Stimulated activated CD8-positive, alpha-beta memory T cell treated with anti-CD3 and anti-CD28 coated beads, Interleukin-15, amount 100 ng/mL, for 24 hours (primary cell): ENCODE measurements at places on chromosomes 3 and 15.

- DNase-seq = no peak
Observed at GRCh38 chr3:13282358-13282985, 137.7 kb downstream of the NUP210 start.

DNA sequence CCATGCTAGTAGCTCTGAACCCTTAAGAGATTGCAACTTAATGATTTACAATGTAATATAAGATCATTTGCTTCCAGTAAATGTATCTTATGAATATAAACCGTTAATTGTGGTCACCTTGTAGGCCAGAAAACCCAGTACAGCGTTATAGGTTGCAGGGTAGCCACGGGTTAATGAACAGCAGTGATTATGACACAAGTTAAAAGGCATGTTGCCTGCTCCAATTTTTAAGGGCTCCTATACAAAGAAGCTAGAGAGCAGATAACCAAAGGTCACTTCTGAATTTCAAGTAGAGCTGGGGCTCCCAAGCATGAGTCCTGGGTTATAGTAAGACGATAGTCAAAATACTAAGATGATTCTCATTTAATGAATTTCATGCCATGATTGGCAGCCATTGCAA is 13.5 kb downstream of the GUCA1C start:
- no peak for DNase-seq

DNA sequence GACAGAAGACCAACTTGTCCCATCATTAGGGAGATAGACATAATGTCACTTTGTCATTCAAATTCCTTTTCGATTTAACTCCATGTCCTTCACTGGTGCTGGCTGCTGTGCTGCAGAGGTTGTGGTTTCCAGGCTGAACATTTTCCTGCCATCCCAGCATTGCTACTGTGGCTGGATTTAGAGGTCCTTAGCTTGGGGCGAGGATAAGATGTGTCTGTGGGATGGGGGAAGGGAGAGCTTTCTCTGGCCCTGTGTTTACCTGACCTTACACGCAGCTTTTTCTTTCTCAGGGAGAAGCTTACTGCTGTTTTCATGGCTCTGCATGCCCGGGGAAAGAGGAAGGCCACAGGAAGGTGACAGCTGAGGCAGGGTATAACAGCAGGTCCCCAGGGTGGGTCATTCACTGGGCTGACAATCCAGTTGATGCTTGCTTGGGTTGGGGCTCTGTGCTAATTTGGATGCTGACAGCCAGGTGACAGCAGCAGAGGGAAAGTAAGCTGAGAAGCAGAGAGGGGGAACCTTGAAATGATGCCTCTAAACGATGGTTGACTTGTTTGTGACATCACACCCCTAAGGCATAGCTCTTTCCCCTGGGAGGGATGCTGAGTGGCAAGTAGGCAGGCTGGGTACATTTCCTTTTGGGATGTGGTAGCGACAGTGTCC is 326.9 kb upstream of the CTNNB1 start:
- DNase-seq = no peak

- DNase-seq = no peak
Observed at GRCh38 chr3:58570851-58571250, 6.3 kb downstream of the FAM107A start.
